ENCODE measurements at places on chromosomes 12 and 14.
A peak's percentile ranks its signal among the peaks of the same experiment; 100 is the strongest.

- DNase-seq = no peak
Measured at GRCh38 chr12:117331691-117332090, 29.7 kb downstream of the NOS1 start.

DNA sequence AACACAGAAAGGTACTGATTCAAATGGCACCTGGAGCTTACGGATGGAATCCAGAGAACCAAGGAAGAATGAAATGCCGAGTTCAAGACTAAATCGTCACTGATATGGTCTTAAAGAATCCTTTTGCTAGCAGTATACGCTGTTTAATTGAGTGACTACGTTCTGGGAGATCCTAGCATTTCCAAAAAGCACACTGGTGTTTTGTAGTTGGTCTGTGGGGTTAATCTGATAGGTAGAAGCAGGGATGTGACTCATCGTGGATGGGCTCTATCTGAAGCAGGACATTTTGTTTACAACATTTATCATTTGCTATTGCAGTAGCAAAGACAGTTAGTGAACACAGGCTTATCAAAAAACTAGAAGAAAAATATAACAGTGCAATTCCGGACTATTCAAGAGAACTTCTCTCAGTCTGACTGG is 169.2 kb upstream of the HMGA2 start:
- DNase-seq = peak; percentile 85

GRCh38 chr14:88683119-88683518 is 109.6 kb downstream of the EML5 start:
- no peak for DNase-seq

DNA sequence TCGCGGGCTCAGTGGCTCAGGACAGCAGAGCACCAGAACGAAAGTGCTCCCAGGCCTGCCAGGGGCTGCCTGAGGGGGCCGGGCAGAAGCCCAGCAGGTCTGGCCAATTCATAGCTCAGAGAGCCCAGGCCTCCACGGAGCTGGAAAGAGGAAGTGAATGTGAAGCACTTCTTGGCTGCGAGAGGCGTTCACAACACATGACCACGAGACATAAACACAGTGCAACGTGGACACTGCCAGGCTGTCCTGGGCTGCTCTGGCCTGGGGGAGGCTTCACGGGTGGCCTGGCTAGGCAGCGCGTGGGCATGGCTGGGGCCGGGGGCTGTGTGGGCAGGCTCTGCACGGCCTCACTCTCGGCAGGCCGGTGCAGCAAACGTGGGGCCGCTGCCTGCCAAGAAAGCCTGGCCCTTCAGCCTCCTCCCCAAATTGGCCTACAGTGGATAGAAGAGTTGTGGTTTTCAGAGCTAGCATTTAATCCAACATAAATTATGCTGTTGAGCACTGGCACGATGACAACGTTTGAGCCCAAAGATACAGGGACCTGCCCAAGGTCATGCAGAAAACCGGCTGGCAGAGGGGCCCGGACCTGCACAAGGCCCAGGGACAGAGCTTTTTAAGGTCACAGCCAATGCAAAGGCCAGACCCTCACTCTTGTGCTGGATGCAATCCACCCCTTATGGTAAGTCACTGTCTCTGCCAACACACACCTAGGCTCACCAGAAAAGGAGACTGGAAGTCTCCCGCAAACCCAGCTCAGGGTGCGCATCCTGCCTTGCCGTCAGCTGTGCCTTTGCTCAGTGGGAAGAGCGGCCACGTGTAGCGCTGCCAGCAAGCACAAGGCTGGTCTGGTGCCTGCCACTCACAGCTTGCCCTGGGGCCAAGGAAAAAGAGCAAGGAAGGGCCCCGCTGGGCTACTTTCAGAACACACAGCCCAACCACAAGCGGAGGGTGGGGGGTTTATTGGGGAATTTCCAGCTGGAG is 8.6 kb downstream of the SLC25A29 start:
- no peak for DNase-seq

DNA sequence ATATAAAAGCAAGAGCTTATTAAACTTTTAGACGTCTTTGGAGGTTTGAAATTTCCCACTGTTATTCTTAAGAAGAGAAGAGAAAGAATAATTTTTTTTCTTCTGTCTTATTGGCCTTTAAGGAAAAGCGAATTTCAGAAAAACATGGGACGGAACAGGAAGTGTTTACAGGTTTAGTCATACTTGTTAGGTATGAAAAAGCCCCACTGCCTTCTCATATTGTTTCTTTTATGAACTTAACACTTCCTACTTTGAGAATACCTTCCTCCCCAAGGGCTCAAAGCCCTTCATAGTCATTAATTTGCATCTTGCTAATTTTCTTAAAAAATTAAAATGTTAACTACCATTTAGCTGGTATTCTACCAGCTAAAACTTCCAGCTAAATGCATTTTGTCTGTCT is 82.0 kb downstream of the ETV6 start:
- DNase-seq = peak; percentile 77

DNA sequence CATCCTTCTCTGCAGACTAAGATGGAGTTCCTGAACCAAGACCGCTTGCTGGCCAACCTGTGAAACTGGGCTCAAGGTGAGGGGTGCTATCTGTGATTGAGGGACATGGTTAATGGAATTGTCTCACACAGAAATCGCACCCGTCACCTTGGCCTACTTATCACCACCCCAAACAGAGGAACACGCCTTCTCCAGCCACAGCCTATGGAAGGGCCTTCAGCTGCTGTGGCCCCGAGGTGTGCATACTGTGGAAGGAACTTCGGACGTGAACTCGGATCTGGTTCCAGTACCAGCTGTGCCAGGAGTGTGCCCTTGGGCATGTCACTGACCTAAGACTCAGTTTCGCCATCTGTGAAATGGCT is 44.4 kb downstream of the EVL start:
- DNase-seq = no peak

DNA sequence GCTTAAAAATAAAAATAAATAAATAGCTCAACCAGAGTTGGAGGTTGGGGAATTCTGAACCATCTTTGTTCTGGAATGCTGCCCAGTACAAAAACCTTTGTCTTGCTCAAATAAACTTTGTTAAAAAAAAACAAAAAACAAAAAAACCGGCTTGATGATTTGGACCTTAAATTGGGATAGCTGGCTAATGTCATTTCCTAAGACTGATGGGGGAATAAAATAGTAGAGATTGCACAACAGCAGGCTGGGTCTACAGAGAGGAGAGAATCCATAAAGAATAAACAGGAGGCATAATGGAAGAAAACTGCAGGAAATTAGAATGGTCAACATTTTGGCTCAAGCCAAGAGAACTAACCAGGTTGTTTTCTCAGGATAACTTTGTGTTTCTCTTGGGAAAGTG is 370.9 kb downstream of the AEBP2 start:
- DNase-seq = no peak

DNA sequence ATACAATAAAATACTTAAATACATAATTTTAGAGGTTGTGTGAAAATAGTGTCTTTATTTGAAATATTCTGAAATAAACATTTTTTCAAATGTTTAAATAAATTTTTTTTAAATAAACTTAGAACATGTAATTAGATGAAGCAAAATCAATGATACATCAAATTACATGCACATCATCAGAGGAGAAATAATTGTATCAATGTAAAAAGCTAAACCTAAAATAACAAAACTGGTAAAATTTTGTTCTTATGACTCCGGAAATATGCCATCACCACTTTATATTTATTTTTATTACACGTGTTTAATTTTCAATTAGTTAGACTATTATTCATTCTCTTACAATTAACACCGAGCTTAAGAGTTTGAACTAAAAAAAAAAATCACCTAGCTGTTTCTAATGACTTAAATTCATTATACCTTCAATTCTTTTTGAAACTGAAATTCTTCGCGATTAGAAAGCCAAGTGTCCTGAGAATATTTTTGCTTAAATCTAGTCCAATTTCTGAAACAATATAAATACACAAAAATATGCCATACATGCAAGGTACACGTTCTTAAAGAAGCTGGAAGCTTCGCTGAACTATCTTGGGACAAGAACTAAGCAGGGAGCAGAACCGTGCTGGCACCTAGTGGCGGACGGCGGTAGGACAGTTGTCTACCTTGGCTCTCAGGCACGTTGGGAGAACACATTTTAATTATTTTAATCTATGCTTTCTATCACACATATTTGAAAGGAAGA is 230.5 kb downstream of the SLC25A21 start:
- DNase-seq = peak; percentile 52

GRCh38 chr14:66359500-66359899 is 126.7 kb upstream of the CCDC196 start:
- DNase-seq = peak; percentile 30

GRCh38 chr12:34356233-34356987 is 334.1 kb downstream of the ALG10 start:
- no peak for DNase-seq

DNA sequence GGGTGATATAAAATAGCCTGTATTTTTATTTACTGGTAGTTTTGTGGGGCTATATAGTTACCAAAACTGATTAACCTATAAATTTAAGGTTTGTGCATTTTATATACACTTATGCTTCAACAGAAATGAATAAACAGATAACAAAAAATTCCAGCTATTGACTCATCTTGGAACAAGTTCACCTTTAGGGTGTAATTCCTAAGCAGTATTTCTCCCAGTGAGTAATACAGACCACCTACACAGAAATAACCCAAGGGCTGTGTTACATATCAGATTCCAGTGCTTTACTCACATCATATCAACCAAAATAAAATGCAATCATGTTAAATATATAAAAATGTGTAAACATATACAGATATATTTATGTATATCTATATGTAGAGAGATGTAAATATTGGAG is 345.6 kb downstream of the ADAMTS20 start:
- peak; percentile 13 for DNase-seq

GRCh38 chr14:74038020-74038859 is 19.1 kb downstream of the BBOF1 start:
- DNase-seq = peak; percentile 71

DNA sequence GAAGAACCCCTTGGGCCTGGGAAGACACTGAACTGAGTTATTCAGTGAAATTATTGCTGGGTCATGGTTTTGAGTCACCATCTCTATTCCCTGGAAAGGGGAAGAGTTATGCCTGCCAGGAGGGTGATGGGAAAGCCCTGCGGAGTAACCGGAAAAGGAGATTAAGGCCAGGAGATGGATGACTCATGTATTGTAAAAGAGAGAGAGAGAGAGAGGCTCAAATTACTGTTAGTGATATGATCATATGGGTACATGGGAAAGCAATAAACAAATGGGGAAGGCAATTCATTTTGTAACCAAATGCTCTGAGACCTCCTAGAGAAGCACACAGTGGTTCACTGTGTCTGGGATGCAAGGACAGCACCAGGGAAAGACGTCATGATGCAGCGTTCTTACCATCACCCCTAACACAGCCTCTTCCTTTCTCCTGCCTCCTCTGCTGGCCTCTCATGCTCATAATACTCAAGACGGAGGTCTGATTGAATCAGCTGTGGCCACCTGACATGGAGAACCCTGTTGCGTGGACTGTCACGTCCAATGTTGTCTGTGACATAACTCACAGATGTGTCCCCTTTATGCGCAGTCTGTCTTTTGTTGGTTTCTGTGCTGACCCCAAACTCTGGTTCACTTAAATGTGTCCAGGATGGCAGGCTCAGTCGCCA is 243.7 kb downstream of the TMEM132D start:
- DNase-seq = peak; percentile 96

GRCh38 chr12:9694241-9694640 is 24.7 kb downstream of the CLEC2D start:
- DNase-seq = no peak

DNA sequence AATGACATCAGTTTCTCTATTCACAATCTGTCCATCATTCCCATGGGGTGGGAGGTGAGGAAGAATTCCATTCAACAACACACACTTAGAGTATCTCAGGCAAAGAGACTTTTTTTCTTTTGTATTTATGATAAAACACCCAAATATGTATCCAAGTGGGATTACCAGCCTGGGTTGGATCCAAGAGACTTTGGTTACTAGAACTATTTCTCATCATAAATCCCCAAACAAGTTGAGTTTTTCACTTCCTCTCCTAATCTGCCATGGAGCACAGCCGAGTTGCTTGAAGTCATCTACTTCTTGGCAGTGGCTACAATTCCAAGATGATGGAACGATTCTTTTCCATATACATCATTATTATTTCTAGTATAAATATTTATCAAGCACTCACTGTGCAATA is 209.2 kb upstream of the HMGA2 start:
- no peak for DNase-seq

- no peak for DNase-seq
Measured at GRCh38 chr12:26633591-26634210, 199.3 kb downstream of the ITPR2 start.

DNA sequence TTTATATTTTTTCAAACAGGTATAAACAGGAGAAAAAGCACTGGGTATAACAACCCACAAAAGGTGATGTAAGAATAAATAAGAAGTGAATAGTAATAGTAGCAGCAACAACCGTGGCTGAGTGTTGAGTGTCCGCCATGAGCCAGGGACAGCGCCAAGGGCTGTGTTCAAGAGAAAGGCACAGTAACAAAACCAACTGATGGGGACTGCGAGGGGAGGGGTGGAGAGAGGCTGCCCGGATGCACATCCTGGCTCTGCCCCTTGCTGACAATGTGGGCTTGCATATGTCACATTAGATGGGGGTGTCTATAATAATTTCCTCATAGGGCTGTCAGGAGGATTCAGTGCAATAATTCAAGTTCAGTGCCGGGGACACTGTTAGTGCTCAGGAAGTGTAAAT is 912.4 kb downstream of the VRK1 start:
- no peak for DNase-seq

- DNase-seq = no peak
Measured at GRCh38 chr14:68922886-68923285, 56.2 kb downstream of the ACTN1 start.

DNA sequence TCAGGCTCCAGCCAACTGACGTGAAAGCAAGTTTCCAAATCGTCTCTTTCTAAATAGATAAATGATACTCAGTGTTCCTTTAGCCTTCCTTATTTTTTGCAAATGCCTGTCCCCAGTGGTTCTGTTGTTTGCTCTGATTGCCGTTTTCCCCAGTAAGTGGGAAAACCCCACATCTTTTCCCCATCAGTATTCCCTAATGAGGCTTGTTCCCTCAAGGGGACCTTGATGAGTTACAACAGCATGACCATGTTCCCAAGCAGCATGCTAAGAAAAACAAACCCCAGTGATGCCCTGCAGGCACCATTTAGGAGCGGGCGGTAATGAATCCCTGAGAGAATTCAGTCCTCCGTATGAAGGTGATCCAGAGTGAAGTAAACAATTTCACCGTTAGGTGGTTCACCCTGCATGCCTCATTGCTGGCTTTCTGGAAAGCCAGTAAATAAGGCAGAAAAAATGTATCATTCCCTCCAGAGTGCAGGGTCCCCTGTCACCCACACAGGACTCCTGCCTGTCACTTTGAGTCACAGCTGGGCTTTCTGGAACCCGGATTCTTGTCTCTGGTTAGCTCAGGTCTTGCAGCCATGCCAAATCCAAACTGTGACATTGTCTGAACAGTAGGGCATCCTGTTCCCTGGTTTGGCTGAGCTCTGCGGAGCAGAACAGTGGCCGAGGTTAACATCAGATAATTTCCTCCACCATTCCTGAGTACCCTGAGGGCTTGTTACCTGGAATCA is 222.6 kb downstream of the RGS6 start:
- DNase-seq = no peak

DNA sequence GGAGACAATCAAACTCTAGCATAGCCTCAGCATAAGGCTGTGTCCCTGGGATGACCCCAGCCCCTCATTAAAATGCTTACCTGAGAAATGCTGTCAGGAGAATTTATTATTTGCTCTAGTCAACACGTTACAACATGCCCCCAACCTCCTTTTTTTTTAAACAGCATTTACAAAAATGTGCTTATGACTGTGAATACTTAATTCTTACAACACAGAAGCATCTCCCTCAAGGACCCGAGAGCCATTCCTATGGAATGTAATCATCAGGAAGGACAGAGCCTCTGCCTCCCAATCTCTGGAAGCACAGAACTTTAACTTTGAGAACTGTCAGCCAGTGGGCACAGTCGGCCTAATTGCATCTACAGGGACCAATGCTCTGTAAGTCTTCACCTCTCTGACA is 136.6 kb upstream of the OVCH1 start:
- DNase-seq = no peak
